ENCODE measurements at places on chromosomes 12 and 14.

DNA sequence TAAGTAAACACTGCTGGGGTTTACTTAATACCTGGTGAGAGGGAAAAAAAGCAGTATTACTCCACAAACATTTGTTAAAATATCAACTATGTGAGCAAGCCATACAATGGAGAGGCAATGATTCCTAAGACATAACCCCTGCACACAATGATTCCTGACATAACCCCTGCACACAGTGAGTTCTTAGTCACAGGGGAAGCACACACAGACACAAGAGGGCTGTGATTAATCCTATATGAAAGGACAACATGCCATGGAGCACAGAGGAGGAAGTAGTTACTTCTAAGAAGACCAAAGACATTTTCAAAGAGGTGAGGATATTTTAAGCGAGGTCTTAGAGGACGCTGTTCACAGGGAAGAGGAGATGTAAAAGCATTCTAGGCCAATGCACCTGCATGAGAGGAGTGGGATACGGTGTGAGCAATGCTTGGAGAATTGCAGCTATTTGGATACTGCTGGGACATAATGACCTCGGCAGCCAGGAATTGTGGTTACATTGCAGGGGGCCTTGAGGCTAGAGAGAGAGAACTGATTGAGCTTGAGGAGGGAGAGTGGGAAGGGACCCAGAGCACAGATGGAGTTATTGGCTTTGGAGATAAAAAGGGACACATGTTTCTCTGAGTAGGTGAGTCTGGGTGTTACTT lies 211.9 kb downstream of the APAF1 start:
- DNase-seq = no peak

GRCh38 chr14:77825895-77826519 lies 26.1 kb downstream of the ADCK1 start:
- no peak for DNase-seq

GRCh38 chr14:80850197-80850814 lies 91.2 kb downstream of the CEP128 start:
- DNase-seq = peak; percentile 13

DNA sequence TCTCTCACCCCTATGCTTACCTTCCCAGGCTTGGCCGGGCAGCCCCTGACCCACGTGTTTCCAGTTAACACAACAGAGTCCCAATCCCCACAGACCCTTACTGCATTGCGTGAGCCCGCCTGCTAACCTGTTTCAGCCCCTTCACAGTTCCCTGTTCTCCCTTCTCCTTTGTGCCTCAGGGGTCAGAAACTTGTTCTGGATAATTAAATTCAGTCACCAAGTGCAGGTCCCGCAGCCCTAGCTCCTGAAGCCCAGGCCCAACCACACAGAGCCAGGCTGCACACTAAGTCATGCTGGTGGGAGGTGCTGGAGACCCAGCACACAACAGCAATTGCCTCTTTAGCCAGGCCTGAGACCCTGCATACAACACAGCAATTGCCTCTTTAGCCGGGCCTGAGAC lies 9.6 kb downstream of the ISM2 start:
- no peak for DNase-seq

- no peak for DNase-seq
Measured at GRCh38 chr12:55830601-55831446, 1.4 kb upstream of the DNAJC14 start.

DNA sequence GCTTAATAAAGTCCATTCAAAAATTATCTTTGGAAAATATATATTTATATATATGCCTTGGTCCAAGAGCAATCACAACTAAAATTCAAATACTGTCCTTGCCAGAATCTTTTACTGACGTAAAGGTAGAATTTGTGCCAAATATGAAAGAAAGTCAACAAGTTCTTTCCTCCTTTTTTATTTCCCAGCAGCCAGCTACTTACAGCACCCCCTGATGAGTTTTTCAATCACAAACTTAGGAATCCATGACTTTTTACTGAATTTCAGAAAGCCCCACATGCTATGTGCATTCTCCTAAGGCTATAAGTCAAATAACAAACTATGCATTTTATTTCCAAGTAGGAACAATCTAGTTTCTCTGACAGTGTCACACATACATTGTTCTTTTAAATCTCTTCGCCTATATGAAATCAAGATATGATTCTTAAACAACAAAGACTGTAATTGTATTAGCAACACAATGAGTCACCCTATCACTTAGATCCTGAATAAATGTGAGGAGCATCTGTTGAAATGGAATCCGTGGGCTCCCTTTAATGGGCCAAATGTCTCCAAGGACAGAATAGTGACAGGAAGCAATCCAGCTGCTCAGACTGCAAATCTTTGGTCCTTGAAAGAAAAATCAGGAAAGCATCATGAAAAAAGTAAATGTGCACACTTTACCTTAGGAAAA lies 271.4 kb downstream of the DUSP6 start:
- DNase-seq = no peak

GRCh38 chr12:4169531-4169930 lies 104.0 kb upstream of the CCND2 start:
- peak; percentile 54 for DNase-seq

- DNase-seq = peak; percentile 87
Measured at GRCh38 chr14:98949051-98949450, 322.9 kb downstream of the BCL11B start.

DNA sequence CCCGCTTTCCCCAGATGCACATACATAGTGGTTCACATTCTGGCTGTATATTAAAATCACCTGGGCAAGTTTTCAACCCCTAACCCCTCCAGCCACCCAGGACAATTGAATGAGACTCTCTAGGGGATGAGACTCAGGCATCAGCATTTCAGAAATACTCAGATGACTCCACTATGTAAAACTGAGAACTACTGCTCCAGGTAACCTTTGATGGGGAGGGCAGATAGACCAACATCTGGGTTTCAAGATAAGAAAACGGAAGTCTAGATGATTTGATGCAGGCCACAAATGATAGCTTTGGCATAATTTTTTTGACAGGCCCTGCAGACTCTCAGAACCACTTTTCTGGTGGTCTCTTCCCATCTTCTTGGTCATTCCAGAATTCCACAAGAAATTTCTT lies 341.1 kb downstream of the EMP1 start:
- DNase-seq = no peak
